ENCODE measurements at places on chromosomes 12 and 14.

- DNase-seq, result no peak
These were observed 4.9 kb upstream of the SENP1 start for GRCh38 chr12:48110691-48111311.

DNA sequence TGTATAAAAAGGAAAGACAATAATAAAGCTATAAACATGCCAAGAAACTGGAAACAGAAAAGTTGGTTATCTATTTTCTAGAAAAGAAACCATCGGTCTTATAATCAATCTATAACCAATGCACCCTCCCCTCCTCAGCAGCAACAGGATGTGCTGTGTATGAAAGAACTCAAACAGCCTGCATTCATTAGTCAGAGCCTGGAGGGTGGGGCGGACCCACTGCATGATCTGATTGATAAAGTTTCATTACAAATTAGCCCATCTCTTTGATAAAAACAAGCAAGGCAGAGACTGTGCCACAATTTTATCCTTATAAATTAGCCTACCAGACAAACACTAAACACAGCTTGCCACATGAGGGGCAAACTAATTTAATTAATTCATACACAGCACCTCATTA lies 448.1 kb downstream of the BCAT1 start:
- DNase-seq, result no peak

GRCh38 chr12:100381379-100381778 lies 24.5 kb downstream of the SLC17A8 start:
- no peak for DNase-seq

DNA sequence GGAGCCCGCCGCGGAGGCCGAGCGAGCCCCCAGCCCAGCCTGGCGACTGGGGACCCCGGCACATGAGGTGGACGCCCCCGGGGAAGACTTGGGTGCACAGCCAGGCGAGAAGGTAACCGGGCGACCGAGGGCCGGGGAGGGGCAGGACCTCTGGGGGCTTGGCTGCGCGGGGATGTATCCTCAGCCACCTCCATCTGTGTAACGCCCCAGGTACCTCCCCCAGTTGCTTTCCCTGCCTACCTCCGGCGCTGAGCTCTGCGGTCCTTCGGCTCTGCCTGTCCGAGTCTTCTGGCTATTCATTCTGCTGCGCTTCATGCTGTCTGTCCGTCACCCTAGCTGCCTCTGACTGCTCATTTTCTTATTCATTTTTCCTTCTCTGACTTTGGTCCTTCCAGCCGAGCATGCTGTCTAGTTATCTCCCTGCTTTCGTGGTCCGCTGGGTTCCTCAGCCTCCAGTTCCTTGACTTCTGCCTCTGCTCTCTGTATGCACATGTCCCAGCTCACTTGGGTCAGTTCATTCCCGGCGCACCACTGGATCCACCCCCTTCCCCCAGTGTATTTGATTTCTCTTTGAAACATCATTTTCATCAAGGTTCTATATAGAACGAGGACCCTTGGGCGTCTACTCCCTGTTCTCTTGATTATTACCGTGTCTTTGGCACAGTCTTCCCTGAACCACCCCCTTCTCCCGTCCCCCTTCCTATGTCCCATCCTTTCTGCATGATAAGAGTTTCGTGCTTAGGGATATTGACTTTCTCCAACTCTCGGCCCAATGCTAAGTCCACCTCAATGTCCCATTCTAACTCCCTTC lies 612 bp downstream of the PHC1 start:
- DNase-seq, result peak; percentile 57

DNA sequence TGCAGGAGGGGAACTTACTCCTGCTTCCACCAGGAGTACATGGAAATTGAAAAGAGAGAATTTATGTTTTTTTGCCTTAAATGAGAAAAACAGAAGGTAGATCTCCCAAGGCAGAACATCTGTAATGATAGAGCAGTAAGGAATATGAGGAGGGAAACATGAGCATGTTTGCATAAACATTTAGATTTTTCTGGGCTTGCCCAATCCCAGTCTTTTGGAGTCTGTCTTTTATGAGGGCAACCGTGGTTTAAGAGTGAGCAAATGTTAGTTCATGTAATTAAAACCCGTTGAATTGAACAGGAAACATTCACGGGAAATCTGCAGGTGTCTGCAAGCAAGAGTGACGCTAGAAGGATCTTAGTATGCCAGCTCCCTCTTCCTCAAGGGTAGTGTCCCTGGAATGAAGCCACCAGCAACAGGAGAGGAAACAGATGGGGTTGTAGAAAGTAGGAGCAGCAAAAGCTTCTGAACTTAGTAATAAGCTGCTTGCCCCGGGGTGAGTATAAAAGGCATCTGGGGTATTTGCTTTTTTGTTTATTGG lies 79.3 kb downstream of the ARF6 start:
- no peak for DNase-seq

- DNase-seq, result no peak
These were observed 262.1 kb downstream of the BCL11B start for GRCh38 chr14:99009871-99010270.

- peak; percentile 96 for DNase-seq
These were observed at the start of gene GPR132 for GRCh38 chr14:105065280-105066228. Gene GPR132 (minus strand): TSS chr14:105065430. CDS start chr14:105055420, 10,010 bp downstream.

GRCh38 chr14:69945912-69946311 lies 66.7 kb downstream of the SMOC1 start:
- DNase-seq, result no peak

DNA sequence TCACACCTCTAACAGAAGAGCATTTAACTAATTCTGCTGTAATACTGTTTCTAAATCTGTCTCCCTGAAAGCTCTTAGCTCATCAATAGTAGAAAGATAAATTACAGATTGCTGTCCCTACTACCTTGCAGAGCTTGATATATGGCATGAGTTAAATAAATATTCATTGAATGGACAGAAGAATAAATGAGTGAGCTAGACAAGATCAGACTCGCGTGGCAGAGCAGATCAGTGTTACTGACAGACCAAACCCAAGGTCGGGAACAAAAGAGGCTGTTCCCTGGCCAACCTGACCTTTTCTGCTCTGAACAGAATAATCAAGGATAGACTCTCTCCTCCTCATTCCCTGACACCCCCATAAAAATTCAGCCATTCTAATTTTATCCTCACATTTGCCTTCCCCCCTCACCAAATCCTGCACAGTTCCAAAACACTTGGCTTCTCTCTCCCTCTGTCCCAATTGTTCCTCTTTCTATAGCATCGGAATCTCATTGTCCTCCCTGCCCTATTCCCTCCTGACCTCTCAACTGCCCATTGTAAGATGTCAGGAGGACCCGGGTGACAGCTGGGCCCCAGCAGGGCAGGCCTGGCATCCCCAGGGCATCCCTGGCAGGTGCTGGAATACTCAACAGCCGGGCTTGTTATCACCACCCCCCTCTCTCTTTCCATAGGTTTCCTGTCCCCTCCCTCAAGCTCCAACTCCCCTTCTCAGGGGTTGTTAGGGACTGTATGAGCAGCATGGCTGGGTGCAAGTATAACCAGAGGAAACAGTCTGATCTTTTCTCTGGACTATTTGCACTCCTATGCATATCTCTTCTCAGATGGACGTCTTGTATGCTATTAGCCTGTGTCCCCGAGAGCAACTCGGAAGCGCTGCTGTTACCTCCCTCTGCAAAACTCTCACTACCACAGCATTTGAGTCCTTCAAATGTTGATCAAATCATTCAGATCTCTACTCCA lies 19.9 kb downstream of the NEUROD4 start:
- DNase-seq, result no peak

DNA sequence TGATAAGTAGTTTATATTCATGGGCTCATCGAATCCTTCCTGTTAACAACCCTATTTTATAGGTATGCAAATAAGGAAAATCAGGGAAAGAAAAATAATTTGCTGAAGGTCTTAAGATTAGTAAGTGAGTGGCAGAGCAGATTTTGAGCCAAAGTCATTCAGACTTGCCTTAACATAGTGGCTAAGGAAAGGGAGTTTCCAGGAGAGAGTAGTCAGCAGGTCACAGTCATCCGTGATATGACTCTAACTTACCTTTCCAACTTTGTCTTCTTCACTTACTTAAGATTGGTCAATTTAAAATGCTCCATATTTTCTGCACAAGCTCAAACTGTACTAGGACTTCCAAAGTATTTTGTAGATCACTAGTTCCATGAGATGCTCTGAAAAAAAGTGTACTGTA lies 46.6 kb downstream of the AKAP6 start:
- DNase-seq, result no peak

DNA sequence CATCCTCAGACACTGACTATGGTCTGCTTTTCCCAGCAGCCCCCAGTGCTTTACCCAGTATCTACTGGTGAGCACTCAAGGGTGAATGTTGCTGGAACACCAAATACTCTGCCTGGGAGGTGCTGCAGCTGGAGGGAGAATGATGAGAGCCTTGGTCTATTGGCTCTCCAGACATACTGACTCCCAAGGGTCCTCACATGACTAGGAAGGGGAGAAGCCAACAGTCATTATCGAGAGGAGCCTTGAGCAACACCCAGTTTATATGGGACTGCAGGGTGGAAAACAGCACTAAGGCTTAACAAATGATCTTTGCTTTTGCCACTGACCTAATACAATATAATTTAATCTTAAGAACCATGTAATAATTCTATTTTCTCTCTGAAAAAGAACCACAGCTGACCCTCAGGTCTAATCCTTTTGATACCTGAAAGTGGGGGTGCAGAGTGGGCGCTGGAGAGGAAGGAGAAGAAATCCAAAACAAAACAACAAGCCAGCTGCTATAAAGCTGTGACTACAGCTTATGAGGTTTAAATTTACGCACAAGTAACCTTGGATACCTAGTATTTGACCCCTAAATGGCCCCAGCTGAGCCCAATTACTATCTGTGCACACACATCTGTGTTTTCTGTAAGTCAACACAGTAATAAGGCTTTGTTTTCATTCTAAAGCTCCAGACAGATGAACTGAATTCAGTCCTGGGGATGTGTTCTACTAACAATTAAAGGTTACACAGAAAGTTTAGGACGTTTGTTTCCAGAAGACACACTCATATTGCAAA lies 107.8 kb upstream of the GRIP1 start:
- no peak for DNase-seq

GRCh38 chr12:131093971-131094830 lies 140.5 kb downstream of the ADGRD1 start:
- DNase-seq, result no peak

DNA sequence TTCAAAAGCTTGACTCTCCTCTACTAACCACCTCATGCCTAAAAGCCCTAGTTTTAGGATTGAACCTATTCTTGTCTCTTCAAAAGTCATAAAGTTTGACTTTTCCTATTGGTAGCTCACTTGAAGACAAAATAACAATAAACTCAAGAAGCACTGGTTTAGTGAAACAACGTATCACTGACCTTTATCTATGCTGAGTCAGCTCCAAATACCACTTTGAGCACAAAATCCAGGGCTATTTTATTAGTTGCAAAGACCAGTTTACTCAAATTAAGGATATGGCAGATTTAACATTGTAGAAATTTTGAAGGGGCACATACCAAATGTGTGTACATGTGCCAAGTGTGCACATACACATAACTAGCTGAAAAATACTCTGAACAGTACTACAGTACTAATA lies 45.0 kb downstream of the PIK3C2G start:
- no peak for DNase-seq

- no peak for DNase-seq
These were observed 1277.3 kb downstream of the SLC16A7 start for GRCh38 chr12:60872850-60873713.

DNA sequence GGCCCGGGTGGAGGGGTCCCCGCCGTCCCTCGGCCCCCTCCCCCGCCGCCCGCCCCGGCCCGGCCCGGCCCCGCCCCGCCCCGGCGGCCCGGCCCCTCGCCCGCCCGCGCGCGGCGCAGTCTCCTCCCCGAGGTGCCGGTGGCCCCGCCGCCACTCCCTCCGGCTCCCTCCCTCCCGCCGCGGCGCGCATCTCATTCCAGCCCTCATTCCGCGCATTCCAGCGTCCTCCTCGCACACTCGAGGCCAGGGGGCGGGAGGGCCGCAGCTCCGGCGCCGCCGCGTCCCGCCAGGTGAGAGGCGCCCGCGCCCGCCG lies at the start of gene TEAD4:
TEAD4 (plus strand) TSS at position 206 of the 313 bp plus-strand sequence.
- DNase-seq, result no peak

DNA sequence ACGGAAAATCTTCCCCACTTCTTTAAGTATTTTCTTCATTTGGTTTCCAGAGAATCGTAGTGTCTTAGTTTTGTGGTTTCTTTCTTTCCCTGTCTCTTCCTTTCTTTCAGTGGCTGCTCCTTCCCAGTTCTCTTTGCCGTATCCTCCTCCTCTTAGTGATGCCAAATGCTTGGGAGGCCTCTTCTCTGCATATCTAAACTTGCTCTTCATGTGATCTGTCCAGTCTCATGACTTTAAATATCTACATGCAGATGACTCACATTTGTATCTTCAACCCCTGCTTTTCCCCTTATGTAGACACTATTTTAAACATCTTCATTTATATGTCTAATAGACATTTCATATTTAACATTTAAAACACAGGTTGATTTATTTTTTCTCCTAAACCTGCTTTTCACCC lies 149.2 kb downstream of the PTCSC3 start:
- DNase-seq, result no peak

DNA sequence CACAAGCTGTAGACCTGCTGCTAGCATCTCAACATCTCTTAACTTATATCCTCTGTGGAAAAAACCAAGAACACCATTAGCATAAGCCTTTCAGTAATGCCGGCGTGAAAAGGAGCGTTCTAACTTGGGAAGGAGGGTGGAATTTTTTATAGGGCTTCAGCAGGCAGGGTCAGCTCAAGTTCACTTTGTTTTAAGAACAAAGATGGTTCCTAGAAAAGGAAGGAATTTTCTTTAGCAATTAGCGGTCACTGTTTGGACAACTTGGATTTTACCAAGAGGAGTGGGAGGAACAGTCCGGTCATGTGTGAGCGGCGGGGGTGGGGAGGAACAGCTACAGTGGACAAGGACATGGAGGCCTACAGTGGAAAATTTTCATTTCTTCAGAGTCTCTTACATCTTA lies 35.9 kb downstream of the BBS10 start:
- no peak for DNase-seq

DNA sequence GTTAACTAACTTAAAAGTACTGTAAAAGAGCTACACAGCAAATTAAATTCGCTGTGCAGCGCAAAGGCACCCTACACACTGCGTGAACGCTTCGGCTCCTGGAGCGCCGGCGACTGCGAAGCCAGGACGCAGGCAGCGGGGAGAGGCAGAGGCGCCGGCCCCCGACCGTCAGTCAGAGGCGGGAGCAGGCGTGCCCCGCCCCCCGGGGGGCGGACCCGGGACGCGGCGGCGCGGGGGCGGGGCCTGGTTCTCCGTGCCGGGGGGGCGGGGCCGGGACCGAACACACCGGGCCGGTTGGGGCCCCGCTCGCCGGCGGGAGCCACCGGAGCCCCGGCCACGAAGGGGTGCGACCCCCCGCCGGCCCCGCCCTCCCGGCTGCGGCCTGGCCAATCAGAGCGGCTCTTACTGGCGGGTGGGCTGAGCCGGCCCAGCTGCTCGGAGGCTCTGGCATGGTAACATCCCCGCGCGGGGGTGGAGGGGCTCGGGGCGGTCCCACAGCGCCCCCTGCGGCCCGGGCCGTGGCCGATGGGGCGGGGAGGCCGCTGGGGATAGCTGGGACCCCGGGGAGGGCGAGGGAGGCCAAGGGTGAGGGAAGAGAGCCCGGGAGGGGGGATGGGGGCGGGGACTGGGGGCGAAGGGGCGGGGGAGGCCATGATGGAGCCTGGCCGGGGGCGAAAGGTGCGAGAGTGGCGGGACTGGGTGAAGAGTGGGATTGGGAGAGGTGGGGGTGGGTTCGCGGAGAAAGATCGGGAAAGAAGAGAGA lies at the start of gene PRPF40B:
PRPF40B (plus strand) TSS at position 420 of the 763 bp plus-strand sequence; CDS start at position 450, 30 bp downstream.
- DNase-seq, result peak; percentile 80

GRCh38 chr12:46470036-46470627 lies 97.6 kb upstream of the SLC38A2 start:
- peak; percentile 22 for DNase-seq

Data from CD4-positive, alpha-beta T cell treated with Interleukin-15 for 4 hours (primary cell).